Hindlimb muscle (tissue), 1 donor: ENCODE measurements at places on chromosomes 2 and 18.
A peak's percentile ranks its signal among the peaks of the same experiment; 100 is the strongest.

DNA sequence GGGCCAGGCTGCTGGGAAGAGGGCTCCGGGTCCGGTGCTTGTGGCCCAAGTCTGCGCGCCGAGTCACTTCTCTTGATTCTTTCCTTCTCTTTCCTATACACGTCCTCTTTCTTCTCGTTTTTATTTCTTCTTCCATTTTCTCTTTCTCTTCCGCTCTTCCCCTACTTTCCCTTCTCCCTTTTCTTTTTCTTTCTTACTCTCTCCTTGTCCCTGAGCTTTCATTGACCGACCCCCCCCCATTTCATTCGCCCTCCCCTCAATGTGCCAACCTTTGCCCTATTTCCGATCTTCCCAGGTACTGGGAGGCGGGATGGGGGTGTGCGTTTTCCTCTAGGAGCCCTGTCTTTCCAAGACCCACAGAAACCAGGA, 1.8 kb downstream of the ONECUT2 start:
- DNase-seq: no peak

DNA sequence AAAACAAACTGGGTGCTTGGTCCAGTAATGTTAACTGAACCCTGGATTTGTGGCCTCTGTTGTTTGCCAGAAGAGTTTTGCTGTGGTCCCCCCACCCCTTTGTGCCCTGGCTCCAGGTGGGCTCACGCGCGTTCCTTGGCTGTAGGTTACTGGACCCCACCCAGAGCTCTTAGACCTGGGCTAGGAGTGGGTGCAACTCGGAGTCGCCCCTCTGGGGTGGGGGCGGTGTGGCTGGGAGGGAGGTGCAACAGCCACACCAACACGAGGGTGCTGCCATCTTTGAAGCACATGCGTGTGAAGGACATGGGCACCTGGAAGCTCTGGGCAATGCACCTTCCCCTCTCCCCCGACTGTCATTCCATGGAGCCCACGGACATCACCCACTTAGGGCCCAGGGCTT, 92.7 kb downstream of the USP40 start:
- DNase-seq: no peak

DNA sequence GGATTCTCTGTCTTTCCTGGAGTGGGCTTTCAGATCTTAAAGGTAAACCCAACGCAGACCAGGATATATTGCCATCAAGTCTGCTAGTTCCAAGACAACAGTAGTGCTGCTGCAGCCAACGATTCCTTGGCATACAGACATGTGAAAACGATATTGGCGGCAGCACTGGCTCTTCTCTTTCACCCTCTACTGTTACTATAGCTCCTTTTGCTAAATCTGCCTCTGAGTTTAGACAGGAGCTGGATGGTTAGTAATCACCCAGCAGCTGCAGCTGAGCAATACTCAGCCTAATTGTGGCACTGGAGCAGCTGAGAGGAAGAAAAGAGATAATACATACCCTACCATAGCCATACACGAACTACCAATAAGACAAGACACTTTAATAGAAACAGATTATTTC, 4.0 kb downstream of the YES1 start:
- DNase-seq: peak; percentile 47

DNA sequence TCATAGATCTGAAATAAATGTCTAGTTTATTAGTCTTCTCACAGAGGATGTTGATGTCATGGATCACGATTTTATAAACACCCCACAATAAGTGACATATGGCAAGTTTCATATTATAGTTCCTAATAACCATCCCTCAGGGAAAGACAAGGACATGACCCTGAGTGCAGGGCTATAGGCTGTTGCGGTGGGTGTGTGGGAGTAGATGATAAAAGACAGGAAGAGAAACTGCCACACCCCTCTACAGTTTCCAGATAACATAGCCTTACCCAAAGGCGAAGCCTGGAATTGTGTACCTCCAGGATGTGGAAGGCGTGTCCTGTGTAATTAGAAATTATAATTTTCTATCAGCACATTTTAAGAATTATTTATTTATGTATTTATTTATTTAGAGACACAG, 2.4 kb upstream of the NEDD4L start:
- no peak for DNase-seq

DNA sequence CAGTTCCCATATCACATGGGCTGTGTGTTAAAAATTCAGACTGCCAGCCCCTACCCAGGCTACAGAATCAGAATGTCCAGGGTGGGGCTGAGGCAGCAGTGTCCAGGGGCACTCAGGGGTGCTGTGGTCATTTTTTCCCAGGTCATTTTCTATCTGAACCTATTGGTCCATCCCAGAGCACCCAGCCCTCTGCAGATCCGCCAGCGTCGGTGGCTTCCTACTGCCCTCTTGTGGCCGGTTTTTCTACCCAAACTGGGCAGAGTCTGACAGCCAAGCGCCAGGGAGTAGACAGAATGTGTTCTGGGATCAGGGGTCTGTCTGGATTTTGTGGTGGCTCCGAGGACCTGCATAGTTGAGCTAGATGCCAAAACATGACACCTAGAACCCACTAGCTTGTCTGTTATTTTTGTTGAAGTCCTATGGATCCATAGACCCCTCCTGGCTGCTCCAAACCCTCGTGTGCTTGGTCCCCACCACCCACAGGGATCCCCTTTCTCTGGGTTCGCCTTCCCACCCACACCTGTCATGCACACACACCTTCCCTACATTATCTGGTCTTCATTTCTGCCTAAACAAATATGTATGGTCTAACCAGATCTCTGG, 34.1 kb upstream of the RMDN2 start:
- DNase-seq: peak; percentile 57

GRCh38 chr2:45918463-45919159, 267.1 kb downstream of the PRKCE start:
- no peak for DNase-seq

GRCh38 chr2:41595240-41595639, 452.6 kb upstream of the PKDCC start:
- DNase-seq: no peak

DNA sequence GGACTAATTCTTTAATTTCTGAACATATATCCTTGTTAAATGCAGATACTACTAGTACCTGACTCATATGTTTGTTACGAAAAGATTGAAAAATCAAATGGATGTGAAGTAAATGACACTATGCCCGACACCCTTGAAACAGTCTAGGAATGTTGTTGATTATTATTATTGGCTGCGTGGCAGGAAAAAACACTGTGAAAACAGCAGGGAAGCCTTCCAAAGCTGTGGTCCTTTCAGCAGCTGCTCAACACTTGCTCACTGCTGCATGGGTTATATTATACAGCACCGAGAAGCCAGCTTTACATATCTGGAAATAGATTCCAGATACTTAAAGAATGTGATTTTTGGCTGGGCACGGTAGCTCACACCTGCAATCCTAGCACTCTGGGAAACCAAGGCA, 26.5 kb downstream of the CRYGD start:
- no peak for DNase-seq

GRCh38 chr2:191610756-191611155, 67.2 kb upstream of the NABP1 start:
- no peak for DNase-seq

GRCh38 chr18:30929718-30930117, 112.8 kb downstream of the DSC3 start:
- DNase-seq: no peak

- DNase-seq: no peak
Observed at GRCh38 chr2:12895017-12895416, 178.3 kb downstream of the TRIB2 start.
